SJCRH30 (cell line): ENCODE measurements at places on chromosomes 6 and 20. TPM values are rescaled to one million over a fixed set of nuclear protein-coding genes. Genes with fewer than 3 reads are reported as not detected.

DNA sequence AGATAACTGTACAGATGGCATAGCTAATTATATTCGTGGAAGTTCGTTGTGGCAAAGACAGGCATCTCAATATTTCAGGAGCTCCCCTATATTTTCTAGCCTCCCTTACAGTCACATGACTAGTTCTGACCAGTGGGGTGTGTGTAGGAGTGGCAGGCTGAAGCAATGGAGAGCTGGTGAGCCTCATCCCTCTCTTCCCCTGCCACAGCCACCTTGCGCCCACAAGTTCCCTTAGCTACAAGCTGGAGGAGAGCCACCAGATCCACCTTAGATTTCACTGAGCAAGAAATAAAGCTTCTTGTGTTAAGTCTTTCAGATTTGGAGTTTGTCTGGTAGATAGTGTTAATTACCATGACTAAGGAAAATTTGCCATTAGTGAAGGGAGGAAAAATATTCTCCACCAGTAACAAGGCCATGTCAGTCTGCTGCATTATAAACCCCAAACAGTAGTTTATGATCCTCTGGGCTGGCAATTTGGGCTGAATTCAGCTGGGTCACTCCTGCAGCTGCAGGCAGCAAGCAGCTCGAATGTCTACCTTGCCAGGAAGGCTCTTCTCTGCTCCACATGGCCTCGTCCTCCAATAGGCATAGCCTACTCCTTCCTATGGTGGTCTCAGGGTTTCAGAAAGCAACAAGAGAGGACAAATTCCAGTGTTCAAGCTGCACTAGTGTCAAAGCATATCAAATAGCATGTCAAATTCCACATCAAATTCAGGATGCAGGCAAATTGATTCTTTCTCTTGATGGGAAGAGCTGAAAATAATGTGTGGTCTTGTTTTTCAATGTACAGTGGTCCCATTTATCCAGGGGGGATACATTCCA lies 7.4 kb upstream of the RBCK1 start:
- H3K36me3 ChIP-seq, result no peaks in the 10 kb centered on the region
- H3K27ac ChIP-seq, result peak overlapping the region; percentile 38
- H3K4me1 ChIP-seq, result peaks cover 11% of the 10 kb centered on the region
- H3K27me3 ChIP-seq, result no peaks in the 10 kb centered on the region
- no peak overlapping the region for H3K4me3 ChIP-seq

- no peak overlapping the region for H3K27ac ChIP-seq
- H3K36me3 ChIP-seq, result no peaks in the 10 kb centered on the region
- H3K4me3 ChIP-seq, result no peak overlapping the region
- H3K4me1 ChIP-seq, result no peaks in the 10 kb centered on the region
Observed at GRCh38 chr6:321536-322258, 29.4 kb downstream of the DUSP22 start.

GRCh38 chr20:13913572-13913971 lies 76.8 kb downstream of the SEL1L2 start:
- H3K27me3 ChIP-seq, result peaks cover 7% of the 10 kb centered on the region
- no peaks in the 10 kb centered on the region for H3K4me1 ChIP-seq
- H3K27ac ChIP-seq, result no peak overlapping the region
- DNase-seq, result no peak
- H3K36me3 ChIP-seq, result no peaks in the 10 kb centered on the region

- no peak overlapping the region for H3K4me3 ChIP-seq
- H3K36me3 ChIP-seq, result no peaks in the 10 kb centered on the region
- no peaks in the 10 kb centered on the region for H3K4me1 ChIP-seq
- H3K27me3 ChIP-seq, result no peaks in the 10 kb centered on the region
Observed at GRCh38 chr6:21501021-21501354, 92.6 kb upstream of the SOX4 start.

DNA sequence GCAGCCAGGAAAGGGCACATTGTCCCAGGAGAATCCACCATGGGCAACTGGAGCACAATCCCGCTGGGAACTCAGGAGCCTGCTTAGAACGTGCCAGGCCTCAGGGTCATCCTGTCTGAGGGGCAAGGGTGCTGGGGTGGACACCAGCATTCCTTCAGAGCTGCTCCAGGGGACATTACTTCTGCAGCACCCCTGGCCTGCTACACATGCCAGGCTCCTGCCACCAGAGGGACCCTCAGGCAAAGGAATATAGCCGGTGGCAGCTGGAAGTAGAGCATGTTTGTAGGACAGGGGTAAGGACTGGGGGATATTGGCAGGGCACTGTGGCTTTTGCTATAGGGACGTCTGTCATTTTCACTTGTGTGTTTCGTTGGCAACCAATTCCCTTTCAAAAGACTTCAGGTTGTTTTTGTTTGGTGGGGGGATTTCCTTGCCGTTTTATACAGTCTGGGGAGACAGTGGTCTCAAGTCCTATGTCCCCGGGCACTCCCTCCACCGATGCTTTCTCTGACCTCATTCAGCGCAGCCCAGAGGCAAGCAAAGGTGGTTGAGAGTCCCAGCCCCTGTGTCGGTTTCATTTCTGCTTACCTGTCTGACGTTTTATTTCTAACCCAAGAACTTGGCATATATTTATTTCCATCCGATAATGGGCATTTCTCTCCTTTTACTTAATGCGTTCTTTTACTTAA lies 130.8 kb downstream of the JPH2 start:
- H3K4me1 ChIP-seq, result no peaks in the 10 kb centered on the region
- H3K4me3 ChIP-seq, result no peak overlapping the region
- H3K27me3 ChIP-seq, result no peaks in the 10 kb centered on the region
- no peak overlapping the region for H3K27ac ChIP-seq

DNA sequence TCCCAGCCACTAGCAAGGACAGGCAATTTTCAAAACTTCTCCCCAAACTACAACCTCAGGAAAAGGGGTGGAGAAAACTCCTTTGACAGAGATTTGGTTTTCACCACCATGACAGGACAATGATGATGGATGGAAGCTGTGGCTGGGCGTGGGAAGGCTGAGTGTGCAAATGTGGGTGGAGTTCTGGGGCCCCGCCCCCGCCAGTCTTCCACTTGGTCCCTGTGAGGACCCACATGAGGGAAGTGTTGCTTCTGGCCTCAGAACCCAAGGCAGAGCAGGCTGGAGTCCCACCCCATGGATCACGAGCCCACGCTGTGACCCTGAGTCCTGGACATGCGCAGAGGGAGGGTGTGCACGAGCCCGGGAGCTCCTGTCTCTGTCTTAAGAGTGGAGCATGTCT lies 21.5 kb upstream of the MRGBP start:
- peaks cover 43% of the 10 kb centered on the region for H3K27me3 ChIP-seq
- no peaks in the 10 kb centered on the region for H3K36me3 ChIP-seq
- no peak for DNase-seq
- no peak overlapping the region for H3K27ac ChIP-seq

- H3K36me3 ChIP-seq, result no peaks in the 10 kb centered on the region
- no peak for DNase-seq
- no peaks in the 10 kb centered on the region for H3K4me1 ChIP-seq
- peaks cover 12% of the 10 kb centered on the region for H3K27me3 ChIP-seq
- no peak overlapping the region for H3K4me3 ChIP-seq
Observed at GRCh38 chr6:127115746-127116145, 2.7 kb upstream of the RSPO3 start.

TMEM170B gene
- total RNA-seq, result 1.0 and 1.5 TPM in 2 replicates
